ENCODE measurements at places on chromosomes 3 and 15. TPM values are rescaled to one million over a fixed set of nuclear protein-coding genes. Genes with fewer than 3 reads are reported as not detected.

The MKRN2OS gene
- total RNA-seq: not detected

The CRBN gene
- 110 TPM for total RNA-seq

The LRRIQ4 gene
- total RNA-seq: not detected

The ZIC4 gene
- not detected for total RNA-seq

The MESP2 gene
- 1.9 TPM for total RNA-seq

The DPPA2 gene
- not detected for total RNA-seq

The C3orf70 gene
- total RNA-seq: 0.34 TPM

The CD96 gene
- total RNA-seq: under 0.01 TPM

The STRIT1 gene
- total RNA-seq: not detected

The IREB2 gene
- total RNA-seq: 23.8 TPM

The GNAT1 gene
- not detected for total RNA-seq

The KLHDC8B gene
- 67.5 TPM for total RNA-seq

The WNT5A gene
- total RNA-seq: 7.3 TPM

The COL6A6 gene
- 22.8 TPM for total RNA-seq

The SLC9A9 gene
- 65.9 TPM for total RNA-seq

The LMAN1L gene
- not detected for total RNA-seq

The CHAC1 gene
- total RNA-seq: 4.4 TPM

The FOXL2NB gene
- total RNA-seq: not detected

All from bronchial smooth muscle cell (primary cell).